ENCODE measurements at places on chromosomes 7 and 10.

DNA sequence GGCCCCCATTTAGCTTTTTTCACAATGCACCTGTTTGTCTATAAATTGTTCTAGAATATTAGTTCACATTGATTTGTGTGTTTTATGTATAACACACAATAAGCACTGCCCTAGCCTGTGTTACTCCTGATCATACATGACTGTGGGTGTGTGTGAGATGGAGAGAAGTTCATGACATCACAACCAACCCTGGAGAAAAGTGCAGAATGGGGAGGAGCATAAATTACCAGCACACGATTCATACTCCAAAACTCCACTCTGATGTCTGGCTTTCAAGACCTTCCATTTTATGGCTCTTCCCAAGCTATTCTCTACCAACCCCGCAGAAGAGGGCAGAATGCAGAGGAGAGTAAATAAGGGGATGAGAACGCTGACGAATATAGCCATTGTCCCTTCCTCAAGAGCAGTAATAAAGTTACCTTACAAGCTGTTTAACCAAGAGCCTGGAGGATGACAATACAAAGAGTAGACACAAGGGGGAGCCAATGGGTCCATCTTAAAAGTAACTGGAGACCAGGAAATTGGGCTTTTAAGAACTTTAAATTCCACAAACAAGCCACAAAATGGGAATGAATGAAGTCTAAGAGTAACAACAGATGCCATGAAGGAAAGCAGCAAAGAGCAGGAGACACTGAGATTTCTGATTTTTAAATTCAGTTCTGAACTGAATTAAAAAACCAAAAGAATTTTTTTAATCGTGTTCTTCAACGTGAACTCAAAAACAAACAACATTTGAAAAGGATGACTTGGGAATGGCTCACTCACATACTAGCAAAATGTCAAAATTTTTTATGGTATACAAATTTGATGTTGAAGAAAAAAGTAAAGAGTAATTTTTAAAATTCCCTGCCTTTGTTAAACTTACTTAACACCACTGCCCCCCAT, 159.6 kb downstream of the PARD3 start:
- peak; percentile 5 for DNase-seq

GRCh38 chr7:30861612-30862011, 50.0 kb upstream of the AQP1 start:
- no peak for DNase-seq

GRCh38 chr7:133845005-133845404, 282.1 kb upstream of the LRGUK start:
- DNase-seq = no peak

GRCh38 chr7:2892549-2892948, 48.4 kb upstream of the GNA12 start:
- no peak for DNase-seq

DNA sequence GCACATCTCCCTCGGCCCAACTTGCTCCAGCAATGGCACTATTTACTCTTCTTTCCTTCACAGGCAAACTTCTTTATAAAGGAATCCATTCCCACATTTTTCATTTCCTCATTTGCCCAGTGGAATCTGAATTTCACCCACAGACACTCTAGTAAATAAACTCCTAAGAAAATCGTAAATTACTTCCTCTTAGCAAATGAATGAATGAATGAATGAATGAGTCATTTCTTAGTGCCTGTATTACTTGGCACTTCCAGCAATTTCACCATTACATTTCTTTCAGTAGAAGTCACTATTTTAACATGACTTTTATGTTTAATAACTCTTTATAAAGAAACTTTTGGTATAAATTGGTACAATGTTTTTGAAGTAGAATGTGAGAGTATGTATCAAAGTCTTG, 55.7 kb downstream of the DDC start:
- DNase-seq = no peak

- DNase-seq = no peak
Measured at GRCh38 chr10:104894681-104895080, 253.6 kb downstream of the SORCS3 start.

DNA sequence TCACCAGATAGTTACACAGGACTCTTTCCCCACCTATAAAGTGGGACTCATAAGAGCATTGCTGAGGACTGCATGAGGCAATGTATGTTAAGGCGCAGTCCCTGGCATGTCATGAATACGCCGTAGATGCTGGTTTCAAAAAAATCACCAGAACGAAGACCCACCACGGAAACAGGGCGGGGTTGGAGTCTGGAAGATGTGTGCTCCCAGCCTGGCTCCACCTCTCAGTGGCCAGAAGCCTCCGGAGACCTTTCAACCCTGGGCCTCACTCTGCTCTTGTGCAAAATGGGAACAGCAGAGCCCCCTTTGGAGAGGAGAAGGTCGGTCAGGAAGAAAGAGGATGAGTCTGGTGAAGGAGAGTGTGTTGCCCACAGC, 12.4 kb upstream of the ZMIZ1 start:
- DNase-seq = no peak

DNA sequence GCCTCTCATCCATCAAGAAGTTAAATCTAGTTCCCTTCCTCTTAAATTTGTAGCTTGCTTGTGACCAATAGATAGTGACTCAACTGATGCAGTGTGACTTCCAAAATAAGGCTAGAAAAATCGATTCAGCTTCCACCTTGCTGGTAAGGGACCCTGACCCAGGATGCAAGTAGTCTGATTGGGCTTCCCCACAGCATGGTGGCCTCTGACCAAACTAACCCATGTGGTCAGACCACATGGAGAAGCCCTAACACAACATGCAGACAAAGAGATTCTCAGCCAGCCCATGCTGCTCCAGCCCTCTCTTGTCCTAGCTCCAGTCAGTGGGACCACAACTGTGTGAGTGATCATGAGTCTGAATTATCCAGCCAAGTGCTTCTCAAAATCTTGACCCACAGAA, 710.8 kb downstream of the MAGI2 start:
- no peak for DNase-seq

GRCh38 chr7:83936056-83936708, 258.4 kb downstream of the SEMA3A start:
- peak; percentile 0 for DNase-seq

- no peak for DNase-seq
Measured at GRCh38 chr7:100372694-100373093, 593 bp upstream of the PILRA start.

DNA sequence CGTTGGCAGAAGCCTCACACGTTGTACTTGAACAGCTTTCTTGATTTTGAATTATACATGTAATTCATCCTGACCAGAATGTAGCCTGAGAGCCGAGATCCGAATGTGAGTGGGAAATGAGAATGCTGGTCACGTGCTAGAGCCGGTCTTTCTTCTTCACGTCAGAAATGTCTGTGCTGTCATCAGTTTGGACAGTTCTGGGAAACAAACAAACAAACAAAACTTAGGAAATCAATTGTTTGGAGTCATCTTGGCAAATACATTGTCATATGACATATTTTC, 729.8 kb downstream of the LRMDA start:
- DNase-seq = no peak

DNA sequence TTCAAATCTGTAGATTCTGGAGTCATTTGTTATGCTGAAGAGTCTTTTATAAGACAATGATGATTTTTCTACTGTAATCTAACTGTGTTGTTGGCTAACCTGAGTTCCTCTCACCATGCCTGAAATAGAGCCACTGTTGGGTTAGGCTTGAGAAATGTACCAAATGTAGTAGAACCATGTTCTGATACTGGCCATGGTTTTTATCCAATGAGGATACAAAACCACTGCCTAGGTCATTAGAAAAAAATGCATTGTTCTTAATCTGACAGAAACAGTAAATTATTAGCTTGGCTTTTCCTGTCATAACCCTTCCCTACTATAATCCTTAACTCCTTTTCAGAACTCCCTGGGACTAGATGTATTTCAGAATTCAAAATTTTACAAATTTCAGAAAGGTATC, 86.6 kb downstream of the RAPGEF5 start:
- no peak for DNase-seq

GRCh38 chr7:18475488-18475887, 20.1 kb upstream of the HDAC9 start:
- DNase-seq = peak; percentile 12

DNA sequence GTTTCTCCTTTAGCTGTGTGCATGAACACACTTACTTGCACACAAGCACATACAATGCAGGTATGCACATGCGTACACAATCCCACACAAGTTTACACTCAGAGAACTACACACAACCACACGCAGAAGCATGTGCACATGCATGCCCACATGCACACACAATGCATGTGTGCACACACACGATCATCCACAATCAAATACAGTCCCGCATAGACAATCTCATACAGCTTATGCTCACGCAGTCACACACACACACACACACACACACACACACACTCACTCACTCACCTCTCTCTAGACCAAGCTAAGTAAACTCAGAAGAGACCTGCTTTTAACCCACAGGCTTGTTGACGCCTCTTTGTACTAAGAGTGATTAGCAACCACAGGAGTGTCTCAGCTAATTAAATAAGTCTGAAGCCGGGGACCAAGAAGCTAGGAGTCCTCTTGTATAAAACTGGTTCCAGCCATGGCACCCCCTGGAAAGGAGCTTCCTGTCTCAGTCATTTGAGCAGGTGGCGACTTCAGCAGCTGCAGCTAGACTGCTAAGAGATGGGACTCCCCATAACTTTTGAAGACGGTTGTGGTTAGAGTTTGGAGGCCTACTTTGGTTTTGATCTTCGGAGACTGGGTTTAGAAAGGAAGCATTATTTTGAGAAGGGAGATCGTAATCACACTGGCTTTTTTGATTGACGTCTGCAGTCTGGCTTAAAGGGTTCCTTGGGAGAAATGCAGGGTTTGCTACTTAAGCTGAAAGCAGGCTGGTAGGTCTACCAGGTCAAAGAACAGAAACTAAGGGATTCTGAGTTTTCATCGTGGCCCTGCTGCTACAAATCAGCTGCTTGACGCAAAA, 82.3 kb upstream of the ADRB1 start:
- DNase-seq = no peak

DNA sequence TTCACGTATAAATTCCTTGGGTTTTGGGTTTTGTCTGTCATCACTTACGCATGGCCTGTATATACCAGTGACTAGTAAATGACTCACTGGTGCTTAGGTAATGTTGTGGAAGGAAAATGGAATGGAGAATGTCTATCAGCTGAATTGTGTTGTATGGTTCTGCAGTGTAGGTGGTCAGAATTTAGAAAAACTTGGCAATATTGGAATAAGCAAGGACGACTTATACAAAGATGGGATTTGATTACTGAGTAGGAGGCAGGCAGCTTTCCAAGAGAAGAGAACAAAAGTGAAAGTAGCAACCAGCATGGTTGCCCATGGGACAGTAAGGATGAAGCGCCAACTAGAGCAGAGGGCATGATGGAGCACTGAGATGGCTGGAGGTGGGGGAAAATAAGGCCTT, 168.6 kb upstream of the CSTF2T start:
- no peak for DNase-seq

DNA sequence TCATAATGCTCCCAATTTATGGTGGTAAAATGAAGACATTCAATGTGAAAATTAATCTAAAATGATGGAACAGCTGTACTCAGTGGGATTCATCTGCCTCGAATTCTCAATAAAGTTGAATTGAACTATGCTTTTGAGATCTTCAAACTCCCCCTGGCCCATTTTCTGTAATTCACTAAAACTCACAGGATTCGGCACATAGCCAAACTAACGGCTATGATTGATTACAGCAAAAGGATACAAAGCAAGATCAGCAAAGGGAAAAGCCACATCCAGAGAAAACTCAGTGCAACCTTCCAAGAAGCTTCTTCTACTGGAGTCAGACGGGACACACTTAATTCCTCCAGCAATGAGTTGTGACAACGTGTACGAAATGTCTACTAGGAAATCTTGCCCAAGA, 307.5 kb downstream of the CNTNAP2 start:
- DNase-seq = no peak

- DNase-seq = no peak
Measured at GRCh38 chr7:82164813-82165212, 278.8 kb downstream of the CACNA2D1 start.

- DNase-seq = no peak
Measured at GRCh38 chr10:18868919-18869318, 179.7 kb upstream of the MALRD1 start.

DNA sequence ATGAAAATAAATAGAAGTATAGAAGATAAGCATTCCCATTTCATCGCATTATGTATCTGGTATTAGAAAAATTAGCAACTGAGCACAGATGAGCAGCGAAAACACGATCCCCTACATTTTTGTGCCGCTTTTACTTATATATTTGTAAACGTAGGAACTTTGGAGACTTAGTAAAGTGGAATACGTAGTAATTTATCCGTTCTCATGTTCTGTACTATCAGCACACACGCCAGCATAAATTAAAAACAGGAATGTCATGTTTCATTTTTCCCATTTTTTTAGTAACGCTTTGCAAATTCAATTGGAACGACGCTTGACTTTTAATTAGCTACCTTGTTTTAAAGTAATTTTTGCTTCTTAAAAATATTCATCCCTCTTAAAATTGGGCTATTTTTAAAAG, 2.4 kb downstream of the ZNRF2 start:
- DNase-seq = no peak

DNA sequence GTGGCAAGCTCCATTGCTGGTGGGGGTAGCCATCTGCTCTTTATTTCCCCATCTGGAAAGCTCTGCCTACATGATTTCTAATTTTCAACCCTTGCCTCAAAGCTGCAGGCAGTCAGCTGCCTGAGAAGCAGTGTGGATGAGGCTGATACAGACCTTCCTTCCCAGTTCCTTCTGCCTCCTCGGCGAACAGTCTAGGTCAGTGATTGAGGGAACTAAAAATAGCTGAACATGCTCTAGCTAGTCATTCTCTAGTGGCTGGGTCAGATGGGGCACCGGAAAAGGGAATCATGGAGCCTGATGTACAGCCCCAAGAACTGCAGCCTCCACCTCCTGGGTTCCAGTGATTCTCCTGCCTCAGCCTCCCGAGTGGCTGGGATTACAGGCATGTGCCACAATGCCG, 48.7 kb downstream of the NAMPT start:
- no peak for DNase-seq

GRCh38 chr10:120989996-120990598, 138.9 kb downstream of the WDR11 start:
- no peak for DNase-seq

- DNase-seq = no peak
Measured at GRCh38 chr10:77104459-77104980, 533.1 kb downstream of the KCNMA1 start.

DNA sequence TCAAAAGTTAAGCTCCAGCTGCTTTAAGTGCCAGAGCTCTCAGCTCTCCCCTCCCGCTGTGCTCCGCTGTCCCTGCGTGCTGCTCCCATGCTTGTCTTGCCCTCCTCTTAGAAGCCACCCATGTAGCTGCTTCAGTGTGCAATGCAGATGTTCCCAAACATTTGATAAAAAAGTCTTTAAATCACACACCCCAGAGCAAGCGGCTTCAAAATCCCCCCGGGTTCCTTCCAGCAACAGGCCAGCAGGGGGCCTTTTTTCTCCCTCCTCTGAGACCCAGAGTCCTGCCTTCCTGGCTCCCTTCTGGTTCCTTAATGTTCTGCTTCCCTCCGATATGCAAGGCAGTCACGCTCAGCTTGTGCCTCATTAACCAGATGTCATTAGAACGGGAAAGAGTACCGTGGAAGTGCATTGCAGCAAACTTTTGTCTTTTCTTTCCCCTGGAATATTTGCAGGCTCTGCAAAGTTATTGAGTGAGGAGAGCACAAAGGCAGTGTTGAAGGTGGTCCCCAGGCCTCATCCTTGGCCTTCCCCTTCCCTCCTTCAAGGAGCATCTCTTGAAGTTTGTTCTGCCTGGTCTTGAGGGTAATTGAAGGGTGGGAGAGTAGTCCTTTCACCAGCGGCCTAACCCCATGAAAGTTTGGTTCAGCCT, 25.5 kb downstream of the LDB3 start:
- DNase-seq = no peak
